Kidney epithelial cell (primary cell): ENCODE measurements at places on chromosomes 2 and 18. TPM values are rescaled to one million over a fixed set of nuclear protein-coding genes. Genes with fewer than 3 reads are reported as not detected.

GRCh38 chr2:157364257-157364974 is 38.8 kb upstream of the ERMN start:
- DNase-seq, result no peak

DNA sequence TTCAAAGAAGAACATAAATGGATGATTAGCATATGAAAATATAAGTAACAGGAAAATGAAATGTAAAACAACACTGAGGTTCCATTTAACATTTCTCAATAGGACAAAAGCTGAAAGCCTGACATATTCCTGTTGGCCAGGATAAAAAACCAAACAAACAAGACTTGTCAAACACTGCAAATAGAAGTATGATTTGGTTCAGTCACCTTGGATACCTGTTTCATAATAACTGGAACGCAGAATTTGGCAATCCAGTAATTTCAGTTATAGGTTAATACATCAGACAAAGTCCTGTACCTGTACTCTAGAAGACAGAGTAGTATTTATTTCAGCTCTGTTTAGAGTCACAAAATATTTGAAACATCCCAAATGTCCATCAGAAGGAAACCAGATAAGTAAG is 16.5 kb upstream of the EVA1A start:
- DNase-seq, result no peak

DNA sequence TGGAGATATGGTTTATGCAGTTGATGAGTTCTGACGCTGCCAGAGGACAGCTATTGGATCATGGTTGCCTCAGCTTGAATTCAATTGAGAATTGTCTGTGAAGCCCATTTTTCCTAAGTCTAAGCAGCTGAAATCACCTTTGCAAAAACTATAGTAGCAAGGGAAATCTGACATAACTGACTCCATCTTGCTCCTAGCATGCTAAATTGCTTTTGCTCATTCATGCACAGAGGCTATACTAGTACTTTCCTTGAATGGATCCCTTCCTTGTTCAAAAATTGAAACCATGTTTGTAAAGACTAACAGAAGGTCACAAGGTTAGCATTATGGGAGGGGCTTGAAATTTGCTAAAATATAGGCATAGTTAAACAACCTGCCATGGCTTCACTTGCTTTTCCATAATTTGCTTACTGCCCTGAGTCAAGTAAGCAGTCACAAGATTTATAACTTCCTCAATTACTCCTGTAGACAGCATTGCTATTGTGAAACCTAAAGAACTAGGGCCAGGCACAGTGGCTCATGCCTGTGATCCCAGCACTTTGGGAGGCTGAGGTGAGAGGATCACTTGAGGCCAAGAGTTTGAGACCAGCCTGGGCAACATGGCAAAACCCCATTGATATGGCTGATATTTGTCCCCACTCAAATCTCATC is 41.2 kb downstream of the CHRNA1 start:
- DNase-seq, result no peak

AP1S3 gene
- total RNA-seq, result 21.4 and 22.4 TPM in 2 replicates

- DNase-seq, result no peak
Observed at GRCh38 chr2:239316562-239317465, 84.0 kb downstream of the HDAC4 start.

TRIM43 gene
- total RNA-seq, result not detected in 2 replicates

- no peak for DNase-seq
Observed at GRCh38 chr2:33505966-33506365, 29.5 kb downstream of the RASGRP3 start.

MERTK gene
- total RNA-seq, result 2.7 and 4.1 TPM in 2 replicates

DNA sequence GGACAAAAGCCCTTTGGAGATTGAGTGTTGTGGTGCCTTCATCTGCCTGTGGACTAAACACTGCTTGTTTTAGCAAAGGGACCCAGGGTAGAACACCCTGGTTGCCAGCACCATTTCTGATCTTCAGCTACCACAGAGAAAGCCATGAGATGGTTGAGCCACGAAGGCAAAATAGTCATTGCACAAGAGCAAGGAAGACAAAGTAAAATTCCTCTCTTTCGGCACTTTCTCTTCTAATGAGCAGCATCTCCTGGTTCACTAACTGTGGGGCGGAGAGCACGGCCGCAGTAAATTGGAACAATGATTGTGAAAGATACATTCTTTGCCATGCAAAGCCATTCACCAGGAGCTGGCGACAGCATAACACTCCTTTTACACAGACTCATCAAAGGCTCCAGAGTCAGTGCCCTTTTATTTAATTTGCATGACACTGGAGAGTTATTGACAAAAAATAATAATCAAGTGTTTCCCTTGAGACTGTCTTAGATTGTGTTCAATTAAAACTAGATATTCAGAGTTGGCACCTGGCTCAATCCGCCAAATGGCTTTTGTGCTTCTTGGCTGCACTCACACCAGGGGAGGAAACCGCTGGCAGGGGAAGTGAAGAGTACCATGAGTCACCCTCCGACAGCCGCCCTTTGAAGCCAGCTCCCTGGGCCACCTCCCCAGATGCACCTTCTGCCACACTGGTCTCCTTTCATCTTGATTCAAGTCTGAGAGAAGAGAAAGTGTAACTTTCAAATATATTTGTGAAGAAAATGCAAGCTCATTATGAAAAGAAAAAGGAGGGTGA is 100.5 kb upstream of the MEIS1 start:
- no peak for DNase-seq

DNA sequence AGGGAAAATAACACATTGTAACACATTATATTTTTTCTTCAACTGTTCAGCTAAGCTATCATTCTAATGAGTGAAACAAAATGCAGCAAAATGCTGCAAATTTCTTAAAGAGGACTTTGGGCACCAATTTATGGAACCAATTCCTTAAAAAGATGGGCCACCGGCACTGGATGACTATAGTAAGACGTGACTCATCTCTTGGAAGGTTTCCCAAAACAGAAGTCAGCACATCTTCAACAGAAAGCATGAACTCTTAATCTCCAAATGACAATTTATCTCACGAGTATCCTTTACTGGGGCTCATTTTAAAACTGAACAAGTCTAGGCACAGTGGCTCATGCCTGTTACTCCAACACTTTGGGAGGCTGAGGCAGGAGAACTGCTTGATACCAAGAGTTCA is 213.4 kb downstream of the CDH20 start:
- DNase-seq, result no peak

- DNase-seq, result no peak
Observed at GRCh38 chr2:36371070-36371874, 15.7 kb downstream of the CRIM1 start.

DNA sequence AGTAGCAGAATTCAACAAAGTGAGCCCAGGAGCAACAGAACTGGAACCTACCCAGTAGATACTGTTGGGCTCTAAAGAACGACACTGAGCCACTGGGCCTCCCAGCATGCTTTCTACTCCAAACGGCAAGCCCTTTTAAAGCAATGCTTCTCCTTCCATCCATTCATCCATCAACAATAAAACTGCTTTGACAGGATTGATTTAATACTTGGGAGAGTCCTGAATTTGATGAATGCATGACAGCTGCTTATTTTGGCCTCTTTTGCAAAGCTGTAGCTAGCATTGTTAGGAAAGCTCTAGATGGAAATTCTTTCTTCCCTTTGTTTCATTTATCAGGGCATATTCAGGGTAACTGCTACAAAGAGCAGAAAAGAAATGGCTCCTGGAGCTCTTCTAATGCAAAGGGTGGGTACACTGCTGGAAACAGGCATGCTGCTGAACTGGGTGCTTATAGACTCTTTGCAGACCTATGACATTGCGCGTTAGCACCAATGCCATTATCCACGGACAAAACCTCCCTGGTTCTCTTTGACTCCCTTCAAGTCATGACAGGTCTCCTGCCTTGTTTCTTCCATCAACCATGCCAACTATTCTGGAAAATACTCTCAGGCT is 138.4 kb upstream of the HNRNPA3 start:
- no peak for DNase-seq

GRCh38 chr2:121504316-121504715 is 26.4 kb upstream of the RNU4ATAC start:
- DNase-seq, result no peak

DNA sequence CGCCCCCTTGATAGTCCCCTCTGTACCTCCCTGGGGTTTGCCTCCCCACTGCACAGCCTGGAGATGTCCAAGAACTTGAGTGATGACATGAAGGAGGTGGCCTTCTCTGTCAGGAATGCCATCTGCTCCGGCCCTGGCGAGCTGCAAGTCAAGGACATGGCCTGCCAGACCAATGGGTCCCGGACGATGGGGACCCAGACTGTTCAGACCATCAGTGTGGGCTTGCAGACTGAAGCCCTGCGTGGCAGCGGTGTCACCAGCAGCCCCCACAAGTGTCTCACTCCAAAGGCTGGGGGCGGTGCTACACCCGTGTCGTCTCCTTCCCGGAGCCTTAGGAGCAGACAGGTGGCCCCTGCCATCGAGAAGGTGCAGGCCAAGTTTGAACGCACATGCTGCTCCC is 119.9 kb downstream of the MTCL1 start:
- DNase-seq, result no peak

GRCh38 chr2:189610700-189611099 is 30.1 kb upstream of the SLC40A1 start:
- no peak for DNase-seq

TLX2 gene
- total RNA-seq, result 0.27 TPM in 1 of 2 replicates, not detected in the other

C2orf80 gene
- total RNA-seq, result not detected in 2 replicates

- no peak for DNase-seq
Observed at GRCh38 chr2:73202156-73203054, at the start of gene NOTO. Gene NOTO, plus strand, starts transcription at chr2:73202574. Its CDS starts 93 bp downstream, at chr2:73202667.

DNA sequence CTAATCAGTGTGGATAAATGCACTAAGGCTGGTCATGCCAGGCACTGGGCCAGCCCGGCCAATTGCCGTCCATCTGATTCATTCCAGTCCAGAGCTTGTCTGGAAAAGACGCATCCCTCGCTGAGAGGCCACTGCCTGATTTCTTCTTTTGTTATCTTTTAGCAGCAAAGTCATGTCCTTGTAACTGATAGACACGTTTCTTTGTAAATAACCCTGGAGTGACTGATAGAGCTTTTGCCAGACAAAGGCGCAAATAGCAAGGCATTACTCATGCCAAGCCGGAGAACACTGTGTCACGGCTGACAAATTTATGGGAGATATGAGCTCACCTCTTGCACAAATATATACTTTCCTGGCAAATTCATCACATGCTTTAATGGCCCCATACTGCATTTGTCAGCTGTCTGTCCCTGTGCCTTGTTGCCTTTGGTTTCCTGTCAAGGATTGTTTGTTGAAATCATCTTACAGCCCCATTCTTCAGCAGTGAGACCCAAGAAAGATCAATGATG is 164.4 kb downstream of the ETAA1 start:
- peak; percentile 88 for DNase-seq

DNA sequence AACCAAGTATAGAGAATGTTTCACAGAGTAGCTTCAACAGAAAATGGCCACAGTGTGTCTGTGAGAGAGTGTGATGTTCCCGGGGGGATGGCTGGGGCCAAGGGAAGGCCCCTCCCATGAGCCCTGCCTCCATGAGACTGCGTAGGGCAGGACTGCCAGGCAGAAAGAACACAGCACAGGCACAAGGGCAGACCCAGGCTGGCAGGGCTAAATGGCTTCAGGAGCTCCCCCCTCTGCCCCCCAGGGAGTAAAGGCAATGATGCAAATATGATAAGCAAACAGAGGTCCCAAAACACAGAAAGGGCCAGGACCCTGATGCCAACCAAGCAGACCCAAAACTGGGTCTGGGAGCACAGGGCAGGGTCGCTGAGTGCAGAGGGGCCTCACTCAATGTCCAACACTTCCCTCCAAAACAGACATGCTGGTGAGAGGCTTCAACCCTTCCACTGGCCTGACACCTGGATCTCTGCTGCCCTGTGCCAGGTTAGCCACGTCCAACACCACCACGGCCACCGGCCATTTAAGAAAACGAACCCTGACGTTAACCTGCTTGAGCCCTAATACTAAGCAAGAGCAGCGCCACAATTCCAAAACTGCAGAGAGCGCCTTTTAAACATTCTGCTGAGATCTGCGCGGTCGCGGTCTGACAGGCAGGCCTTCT is 90.3 kb downstream of the HDAC4 start:
- DNase-seq, result no peak

GRCh38 chr2:496729-497128 is 180.5 kb downstream of the TMEM18 start:
- no peak for DNase-seq

DNA sequence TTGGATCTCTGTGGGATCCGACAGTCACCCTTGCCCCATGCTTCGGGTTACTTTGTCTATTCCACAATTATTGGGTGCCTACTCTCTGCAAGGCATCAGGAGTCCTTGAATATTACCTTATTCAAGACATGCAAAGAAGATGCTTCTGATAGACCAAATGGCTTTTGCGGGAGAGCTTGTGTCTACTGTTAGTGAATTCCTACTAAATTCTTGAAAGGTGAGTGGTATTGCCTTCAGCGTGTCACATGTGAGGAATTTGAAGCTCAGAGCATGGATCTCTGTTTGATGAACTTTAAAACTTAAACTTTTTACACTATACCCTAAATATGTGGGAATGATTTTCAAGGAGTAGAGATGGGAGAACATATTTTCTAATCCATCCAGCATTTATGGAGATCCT is 184.4 kb downstream of the LTBP1 start:
- no peak for DNase-seq

DNA sequence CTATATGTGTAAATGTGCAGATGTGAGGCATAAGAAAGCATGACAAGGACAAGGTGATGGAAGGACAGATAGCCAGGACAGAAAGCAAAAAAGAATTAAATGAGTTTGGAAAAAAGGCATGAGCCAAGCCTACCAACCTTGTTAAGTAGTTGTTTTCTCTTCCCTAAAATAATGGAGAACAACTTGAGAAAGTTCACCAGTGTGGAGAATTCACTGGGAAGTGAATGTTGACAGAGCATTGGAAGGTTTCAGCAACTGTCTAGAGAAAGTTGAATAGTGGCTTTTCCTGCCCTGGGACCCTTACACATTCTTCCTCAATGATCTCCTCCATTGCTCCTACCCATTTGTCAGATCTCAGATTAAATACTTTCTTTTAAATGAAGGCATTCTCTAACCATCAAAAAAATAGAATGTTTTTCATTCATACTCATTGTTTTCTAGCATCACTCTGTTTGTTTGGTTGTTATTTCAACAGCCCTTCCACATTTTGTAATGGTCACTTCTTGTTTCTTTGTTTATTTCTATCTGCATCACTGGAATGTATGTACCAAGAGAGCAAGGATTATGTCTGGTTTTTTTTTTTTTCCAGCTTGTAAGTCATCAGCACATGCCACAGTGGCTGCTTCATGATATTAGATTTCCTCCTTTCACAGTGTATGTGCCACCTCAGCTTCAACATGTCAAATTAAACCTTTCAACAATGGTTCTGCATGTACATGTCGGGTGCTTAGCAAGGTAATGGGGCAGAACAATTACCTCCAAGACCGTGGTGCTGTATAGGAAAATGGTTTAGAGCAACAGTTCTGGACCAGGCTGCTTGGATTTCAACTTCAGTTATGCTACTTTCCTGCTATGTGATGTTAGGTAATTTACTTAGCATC is 586.0 kb upstream of the VRK2 start:
- DNase-seq, result no peak

DNA sequence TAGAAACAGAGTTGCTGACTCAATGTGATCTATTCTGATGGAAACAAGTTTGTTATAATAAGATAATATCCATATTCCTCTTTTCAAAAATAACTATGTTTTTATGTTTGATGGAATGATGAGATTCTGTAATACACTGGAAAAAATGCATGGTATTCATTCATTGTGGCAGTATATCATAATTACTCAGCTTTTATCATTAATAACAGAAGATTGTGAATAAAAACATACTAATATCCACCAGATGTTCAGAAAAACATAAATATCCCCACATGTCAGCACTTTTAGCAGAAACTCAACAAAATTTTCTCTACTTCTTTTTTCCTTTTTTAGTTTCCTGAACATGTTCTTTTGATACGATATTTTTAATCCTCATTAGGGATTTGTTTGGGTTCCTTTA is 130.9 kb upstream of the CAVIN2 start:
- DNase-seq, result no peak

- no peak for DNase-seq
Observed at GRCh38 chr18:76464281-76465259, 30.5 kb downstream of the ZNF516 start.
